NCI-H2107 (cell line): ENCODE measurements at places on chromosomes 5 and 9.

- no peak for DNase-seq
Measured at GRCh38 chr9:124353811-124354274, 61.4 kb downstream of the PSMB7 start.

- DNase-seq: no peak
Measured at GRCh38 chr5:156560002-156560401, 233.0 kb downstream of the SGCD start.

DNA sequence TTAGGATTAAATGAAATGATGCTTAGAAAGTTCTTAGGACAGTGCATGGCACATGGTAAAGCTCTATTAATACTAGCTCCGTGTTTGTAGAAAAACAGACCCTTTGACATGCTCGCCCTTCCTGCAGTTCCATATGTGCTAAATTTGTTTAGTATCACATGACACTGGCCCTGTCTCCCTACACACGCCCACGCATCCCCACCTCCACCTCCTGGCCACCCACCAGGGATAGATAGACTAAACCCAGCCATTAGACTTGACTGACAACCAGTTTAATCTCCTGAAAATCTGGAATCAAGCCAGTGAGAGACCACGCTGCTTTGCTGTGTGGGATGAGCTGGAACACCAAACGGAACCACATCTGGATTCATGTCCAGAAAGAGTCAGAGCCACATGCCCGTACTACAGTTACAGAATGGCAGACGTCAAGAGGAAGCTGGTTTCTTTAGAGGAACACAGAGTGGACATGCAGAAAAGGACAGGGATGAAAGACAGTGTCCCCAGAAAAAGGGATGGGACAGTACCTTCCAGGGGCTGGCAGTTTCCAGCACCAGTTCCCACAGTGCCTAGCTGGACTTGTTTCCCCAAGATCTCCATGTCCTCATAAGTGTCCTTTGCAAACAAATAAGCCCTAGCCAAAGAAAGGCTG lies 186.1 kb downstream of the PDZD2 start:
- DNase-seq: no peak

GRCh38 chr9:83218411-83219090 lies 155.6 kb upstream of the RASEF start:
- no peak for DNase-seq

- no peak for DNase-seq
Measured at GRCh38 chr9:27431543-27432147, 92.4 kb upstream of the IFNK start.

DNA sequence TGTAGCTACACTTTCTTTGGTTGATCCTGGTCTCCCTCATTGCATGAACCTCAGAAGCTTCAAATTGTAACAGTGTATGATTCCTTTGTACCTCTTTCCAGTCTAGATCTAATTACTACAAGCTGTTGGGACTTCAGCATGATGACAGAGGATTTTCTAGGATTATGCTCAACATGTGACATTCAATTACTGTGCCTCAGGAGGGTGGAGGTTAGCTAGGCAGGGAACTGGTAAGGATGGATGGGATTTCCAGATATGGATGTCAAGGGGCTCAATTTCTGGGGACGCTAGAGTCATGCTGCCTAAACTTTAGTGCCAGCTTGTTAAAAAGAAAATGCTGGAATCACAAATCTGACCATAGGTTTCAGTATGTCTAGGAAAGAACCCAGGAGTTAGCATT lies 29.2 kb upstream of the GLRA1 start:
- DNase-seq: no peak

GRCh38 chr9:129241725-129242124 lies 63.7 kb upstream of the IER5L start:
- no peak for DNase-seq

DNA sequence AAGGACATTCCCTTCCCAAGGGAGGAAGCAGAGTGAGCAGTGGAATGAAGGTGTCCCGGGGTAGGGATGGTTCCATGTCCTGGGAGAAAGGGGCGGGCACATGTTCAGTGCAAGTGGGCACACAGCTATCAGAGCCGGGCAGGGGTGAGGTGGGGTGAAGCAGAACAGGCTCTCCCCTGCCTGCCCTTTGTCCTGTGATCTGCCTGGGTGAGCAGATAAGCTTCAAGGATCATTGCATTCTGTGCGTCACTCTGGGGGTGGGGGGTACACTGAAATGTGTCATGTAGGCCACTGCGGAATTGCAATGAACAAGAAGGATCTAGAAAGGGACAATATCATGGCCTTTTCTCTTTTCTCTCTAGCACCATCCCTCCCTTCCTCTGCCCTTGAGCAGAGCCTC lies 61.7 kb upstream of the SHB start:
- DNase-seq: no peak

DNA sequence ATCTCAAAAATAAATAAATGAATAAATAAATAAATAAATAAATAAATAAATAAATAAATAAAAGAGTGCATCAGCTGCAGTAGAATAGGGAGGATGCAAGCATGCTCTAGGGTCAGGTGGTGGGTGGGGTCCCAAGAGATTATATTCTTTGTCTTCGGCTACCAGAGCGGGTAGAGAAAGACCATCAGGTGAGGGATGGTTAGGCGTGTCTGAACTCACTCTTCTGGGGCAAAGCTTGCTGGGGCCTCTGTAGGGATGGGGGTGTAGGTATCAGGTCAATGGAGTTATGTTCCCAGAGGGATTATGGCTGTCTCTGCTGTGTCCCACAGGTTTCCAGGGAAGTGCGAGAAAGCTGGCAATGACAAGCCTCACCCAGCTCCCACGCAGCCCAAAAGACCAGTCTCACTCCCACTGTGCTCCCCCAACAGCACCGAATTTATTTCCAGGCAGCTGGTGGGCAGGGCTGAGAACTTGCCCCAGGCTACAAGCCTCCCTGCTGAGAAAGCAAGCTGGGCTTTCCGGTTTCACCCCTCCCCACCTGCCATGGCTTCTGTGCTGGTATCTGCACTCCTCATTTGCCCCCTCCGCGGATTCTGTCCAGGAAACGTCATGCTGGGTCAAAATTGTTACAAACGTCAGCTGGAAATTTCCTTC lies 180.8 kb downstream of the LURAP1L start:
- DNase-seq: no peak

GRCh38 chr5:97106216-97106581 lies 36.2 kb downstream of the LIX1 start:
- no peak for DNase-seq

DNA sequence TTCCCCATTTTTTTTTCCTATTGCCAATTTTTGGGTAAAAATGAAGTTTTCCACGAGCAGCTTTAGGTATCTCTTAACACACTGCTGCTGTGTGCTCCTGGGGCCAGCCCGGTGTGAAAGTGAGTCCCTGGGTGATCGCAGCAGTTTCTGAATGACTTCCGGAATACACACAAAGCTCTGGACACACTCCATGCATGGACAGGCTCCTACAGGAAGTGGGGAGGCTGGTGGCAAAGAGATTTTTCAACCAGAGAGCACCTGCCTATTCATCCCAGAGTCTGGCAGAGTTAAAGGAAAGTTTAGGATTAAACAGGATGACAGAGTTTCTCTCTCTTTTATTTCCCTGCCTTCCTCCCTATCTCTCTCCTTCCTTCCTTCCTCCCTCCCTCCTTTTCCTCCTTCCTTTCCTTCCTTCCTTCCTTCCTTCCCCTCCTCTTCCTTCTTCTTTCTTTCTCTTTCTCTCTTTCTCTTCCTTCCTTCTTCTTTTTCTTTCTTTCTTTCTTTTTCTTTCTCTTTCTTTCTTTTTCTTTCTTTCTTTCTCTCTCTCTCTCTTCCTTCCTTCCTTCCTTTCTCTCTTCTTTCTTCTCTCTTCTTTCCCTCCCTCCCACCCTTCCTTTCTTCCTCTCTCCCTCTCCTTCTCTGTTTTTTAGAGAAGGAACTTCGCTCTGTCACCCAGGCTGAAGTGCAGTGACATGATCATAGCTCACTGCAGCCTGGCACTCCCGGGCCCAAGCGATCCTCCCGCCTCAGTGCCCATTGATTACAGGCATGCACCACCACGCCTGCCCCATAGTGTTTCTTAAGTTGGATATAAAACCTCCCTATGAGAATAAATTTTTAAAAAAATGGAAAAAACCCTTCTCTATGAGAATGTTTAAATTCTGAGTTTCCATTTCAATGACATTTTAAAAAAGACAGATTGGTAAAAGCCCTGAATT lies 38.7 kb upstream of the UBTD2 start:
- DNase-seq: no peak

- no peak for DNase-seq
Measured at GRCh38 chr9:75372499-75373268, 284.4 kb downstream of the OSTF1 start.

- DNase-seq: no peak
Measured at GRCh38 chr5:88719434-88719833, 163.6 kb downstream of the MEF2C start.

DNA sequence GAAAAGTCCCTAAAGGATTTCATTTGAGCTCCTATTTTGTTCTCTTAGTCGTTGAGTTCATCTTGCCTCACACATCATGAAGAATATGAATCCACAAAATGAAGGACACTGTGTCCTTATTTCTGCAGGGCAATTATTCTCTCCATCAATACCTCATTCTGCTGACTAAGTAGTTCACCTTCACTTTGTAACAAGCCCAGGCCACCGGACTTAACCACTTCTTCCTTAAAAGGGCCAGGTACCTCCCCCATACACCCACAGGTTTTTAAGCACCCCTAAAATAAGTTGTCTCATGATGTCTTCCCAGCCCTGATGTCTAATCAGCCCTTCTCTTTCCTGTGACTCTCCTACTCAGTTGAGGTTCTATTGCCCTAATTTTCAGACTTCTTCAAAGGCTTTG lies 67.1 kb upstream of the PLPP6 start:
- no peak for DNase-seq
